Activated CD8-positive, alpha-beta memory T cell treated with anti-CD3 and anti-CD28 coated beads, Interleukin-2, amount 10 ng/mL, durations not matched to agents 7 days and 5 days (primary cell): ENCODE measurements at places on chromosomes 3 and 15. TPM values are rescaled to one million over a fixed set of nuclear protein-coding genes. Genes with fewer than 3 reads are reported as not detected.

DNA sequence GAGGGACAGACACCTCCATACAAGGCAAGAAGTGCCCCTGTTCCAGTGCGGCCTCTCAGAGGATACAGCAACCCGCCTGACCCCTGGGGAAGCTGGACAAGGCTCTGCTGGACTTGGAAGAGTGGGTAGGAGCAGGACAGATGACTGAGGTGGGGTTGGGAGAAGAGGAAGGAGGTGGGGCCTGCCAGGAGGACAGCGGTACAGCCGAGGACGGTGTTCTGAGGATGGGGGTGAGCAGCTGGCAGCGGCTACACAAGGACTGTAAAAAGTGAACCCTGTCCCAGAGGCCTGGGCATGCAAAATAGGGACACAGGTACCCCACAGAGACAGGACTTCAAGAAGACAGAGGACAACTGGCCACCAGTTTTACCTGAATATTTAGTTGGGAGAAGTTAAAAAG is 23.5 kb upstream of the ELP6 start:
- no peaks in the 10 kb centered on the region for H3K4me1 ChIP-seq
- peaks cover 24% of the 10 kb centered on the region for H3K27me3 ChIP-seq
- no peaks in the 10 kb centered on the region for H3K36me3 ChIP-seq
- no peak overlapping the region for H3K4me3 ChIP-seq
- no peak overlapping the region for H3K27ac ChIP-seq

GRCh38 chr3:143278721-143279120 is 159.2 kb downstream of the CHST2 start:
- H3K4me3 ChIP-seq: no peak overlapping the region
- no peak overlapping the region for H3K27ac ChIP-seq
- H3K4me1 ChIP-seq: peaks cover 10% of the 10 kb centered on the region

USP19 gene
- 58.3 TPM for total RNA-seq

DNA sequence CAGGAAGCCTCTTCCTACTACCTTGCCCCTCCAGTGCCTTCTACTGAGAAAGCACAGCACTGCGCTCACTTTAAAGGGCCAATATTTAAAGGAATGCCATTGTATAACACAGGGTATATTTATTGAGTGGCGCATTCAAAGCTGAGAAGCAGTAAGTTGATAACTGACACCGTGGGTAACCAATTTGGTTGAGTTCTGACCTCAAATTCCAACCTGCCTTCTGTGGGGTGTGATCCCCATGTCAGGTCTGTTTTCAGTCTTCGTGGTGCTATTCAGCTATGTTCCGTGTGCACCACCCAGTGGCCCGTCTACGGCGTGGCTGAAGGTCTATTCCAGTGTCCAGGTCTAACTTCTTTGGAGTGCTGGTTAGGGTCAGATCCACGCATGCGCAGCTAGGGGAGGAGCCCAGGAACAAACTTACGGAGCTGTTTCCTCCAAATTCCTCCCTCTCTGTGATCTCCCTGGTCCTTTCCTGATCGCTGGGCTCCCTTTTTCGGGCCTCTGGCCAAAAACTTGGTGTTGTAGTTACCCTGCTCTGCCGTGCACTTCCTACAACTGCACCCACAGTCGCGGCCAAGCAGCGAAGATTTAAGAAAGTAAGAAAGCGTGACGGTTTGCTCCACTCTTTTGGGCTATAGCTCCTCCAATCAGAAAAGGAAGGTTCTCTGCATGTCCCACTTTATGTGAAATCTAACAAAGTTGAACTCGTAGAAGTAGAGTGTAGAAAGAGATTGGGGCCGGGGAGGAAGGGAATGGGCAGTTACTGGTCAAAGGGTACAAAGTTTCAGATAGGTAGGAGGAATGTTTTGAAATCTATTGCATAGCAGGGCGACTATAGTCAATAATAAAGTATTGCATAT is 7.7 kb downstream of the LRRC2 start:
- peaks cover 2% of the 10 kb centered on the region for H3K36me3 ChIP-seq
- peaks cover 25% of the 10 kb centered on the region for H3K27me3 ChIP-seq
- peak overlapping the region; percentile 76 for H3K4me3 ChIP-seq
- peak; percentile 91 for DNase-seq
- peak overlapping the region; percentile 63 for H3K27ac ChIP-seq

DNA sequence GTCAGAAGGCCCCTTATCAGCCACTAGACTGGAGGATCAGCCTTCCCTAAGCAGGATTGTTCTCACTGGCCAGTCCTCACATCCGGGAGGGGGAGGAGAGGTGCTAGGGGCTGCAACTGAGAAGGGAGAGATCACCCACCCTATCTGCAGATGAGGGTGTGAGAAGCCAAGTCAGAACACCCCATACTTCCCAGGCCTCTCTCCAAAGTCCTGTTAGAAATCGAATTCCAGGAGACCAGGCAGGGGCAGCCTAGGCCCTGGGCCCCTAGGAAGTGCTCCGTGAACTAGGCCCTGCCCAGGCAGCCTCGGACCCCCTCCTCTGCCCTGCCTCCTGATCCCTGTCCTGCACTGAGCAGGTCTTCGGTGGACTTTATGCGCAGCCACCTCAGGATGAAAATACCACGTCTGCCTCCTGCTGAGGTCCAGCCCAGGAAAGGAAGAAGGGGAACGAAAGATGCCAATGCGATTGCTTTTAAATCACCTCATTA is 933 bp downstream of the DZIP1L start:
- H3K27ac ChIP-seq: no peak overlapping the region
- no peak for DNase-seq
- H3K4me1 ChIP-seq: peaks cover 6% of the 10 kb centered on the region
- H3K4me3 ChIP-seq: peak overlapping the region; percentile 71

- H3K36me3 ChIP-seq: peaks cover 15% of the 10 kb centered on the region
- H3K4me1 ChIP-seq: peaks cover 33% of the 10 kb centered on the region
- no peak overlapping the region for H3K4me3 ChIP-seq
- DNase-seq: no peak
- no peak overlapping the region for H3K27ac ChIP-seq
- H3K27me3 ChIP-seq: no peaks in the 10 kb centered on the region
Measured at GRCh38 chr15:79960502-79961212, 10.3 kb downstream of the BCL2A1 start.
